ENCODE measurements at places on chromosomes 11 and 22.
A peak's percentile ranks its signal among the peaks of the same experiment; 100 is the strongest.

GRCh38 chr11:9146477-9146876 lies 55.1 kb upstream of the SCUBE2 start:
- DNase-seq: no peak

DNA sequence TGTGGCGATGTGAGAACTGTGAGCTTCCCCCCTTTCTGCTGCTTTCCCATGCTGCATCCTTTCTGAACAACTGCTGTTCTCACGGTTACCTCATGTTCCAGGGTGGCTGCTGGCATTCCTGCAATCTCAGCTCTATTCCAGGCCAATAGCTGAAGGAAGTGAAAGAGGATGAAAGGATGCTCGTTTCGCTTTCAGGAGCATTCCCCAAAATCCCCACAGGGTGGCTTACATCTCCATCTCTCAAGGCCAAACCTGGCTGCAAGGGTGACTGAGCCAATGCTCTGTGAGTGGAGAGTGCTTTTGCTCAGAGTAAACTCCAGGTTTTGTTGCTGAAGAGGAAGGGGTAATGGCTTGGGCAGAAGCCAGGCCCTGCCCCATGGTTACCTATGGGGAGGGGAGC lies 848.2 kb downstream of the BRD1 start:
- DNase-seq: no peak

GRCh38 chr11:28463826-28464225 lies 355.6 kb downstream of the METTL15 start:
- DNase-seq: peak; percentile 38

DNA sequence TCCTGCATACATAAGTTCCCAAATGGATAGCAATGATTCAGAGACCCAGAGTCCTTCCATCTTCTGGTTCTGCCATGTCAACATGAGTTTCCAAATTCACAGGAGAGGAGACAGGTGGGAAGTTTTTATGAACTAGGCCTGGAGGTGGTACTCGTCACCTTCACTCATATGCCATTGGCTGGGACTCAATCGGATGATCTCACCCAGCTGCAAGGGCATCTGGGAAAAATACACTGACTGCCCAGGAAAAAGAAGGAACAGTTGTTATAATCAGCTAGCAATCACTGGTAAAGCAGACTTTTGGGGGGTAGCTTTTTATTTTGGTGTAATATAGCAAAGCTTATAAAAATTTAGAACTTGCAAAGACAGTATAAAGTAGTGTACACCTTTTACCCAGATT lies 83.9 kb downstream of the OTOG start:
- DNase-seq: no peak

- no peak for DNase-seq
These were observed 14.8 kb upstream of the RBM4B start for GRCh38 chr11:66692446-66692845.

DNA sequence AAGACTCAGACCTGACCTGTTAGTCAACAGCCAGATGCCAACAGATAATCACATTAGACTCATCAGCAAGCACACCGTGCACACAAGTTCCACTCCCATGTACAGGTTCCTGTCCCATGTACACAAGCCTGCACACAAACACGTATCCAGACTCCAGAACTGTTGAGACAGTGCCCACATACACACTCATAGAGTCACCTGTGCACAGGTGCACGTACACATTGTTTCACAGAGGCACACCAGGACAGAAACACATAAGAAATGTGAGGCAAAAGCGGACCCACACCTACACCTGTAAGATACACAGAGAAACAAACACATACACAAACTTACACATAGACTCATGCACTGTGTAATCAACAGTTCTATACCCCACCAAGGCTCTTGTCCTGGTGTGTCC lies 2.7 kb upstream of the ZNF74 start:
- no peak for DNase-seq

GRCh38 chr11:88620568-88621130 lies 283.1 kb upstream of the CTSC start:
- no peak for DNase-seq

- no peak for DNase-seq
These were observed 13.5 kb upstream of the MYEOV start for GRCh38 chr11:69280451-69280850.

DNA sequence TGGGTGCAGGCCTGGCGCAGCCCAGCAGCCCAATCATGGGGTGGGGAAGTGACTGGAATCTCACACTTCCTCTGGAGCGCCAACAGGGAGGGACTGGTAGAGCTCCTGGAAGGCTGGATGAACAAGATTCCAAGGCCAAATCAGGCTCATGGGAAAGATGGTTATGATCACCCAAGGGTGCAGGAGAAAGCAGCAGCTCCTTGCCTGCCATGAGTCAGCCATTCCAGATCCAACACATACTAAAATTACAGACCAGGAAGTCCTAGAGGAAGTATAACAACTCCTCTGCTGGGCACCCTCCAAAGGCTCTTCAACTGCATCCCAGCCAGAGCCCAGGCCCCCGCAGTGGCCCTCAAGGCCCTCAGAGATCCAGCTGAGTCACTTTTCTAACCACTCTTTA lies 427.3 kb downstream of the TENM4 start:
- DNase-seq: peak; percentile 3

DNA sequence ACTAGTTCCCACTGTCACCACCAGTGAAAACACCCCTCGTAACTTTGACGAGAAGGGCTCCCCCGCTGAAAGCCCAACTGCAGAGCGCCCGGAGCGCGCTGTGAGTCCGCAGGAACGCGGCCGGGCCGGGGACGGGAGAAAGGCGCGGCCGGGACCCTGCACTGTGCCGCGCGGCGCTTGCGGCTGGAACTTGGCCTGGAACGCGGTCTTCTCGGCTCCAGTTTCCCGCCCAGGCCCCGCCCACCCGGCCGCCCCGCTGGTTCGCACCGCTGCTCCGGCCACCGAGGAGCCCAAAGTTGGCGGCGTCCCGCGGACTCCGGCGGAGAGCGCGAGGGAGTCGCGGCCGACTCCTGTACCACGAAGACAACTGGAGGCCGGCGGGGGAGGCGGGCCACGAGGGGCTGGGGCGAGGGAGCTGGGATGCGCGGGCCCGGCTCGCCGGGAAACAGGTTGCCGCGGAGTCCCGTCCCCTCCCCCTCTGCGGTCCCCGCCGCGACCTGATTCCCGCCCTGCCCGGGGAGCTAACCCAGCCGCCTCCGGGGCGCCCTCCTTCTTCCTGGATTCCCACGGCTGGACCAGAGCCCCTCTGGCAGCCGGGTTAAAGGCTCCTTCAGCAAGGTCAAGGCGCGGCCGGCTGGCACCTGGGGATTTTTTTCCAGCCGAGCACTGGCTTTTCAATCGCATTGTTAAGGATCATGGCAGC lies 3.4 kb downstream of the TENM4 start:
- peak; percentile 69 for DNase-seq

- DNase-seq: peak; percentile 65
These were observed 861 bp upstream of the LTBP3 start for GRCh38 chr11:65558930-65559509.

GRCh38 chr11:31882951-31883392 lies 71.8 kb upstream of the PAX6 start:
- no peak for DNase-seq

GRCh38 chr22:17921871-17922821 lies 102.2 kb downstream of the MICAL3 start:
- no peak for DNase-seq

DNA sequence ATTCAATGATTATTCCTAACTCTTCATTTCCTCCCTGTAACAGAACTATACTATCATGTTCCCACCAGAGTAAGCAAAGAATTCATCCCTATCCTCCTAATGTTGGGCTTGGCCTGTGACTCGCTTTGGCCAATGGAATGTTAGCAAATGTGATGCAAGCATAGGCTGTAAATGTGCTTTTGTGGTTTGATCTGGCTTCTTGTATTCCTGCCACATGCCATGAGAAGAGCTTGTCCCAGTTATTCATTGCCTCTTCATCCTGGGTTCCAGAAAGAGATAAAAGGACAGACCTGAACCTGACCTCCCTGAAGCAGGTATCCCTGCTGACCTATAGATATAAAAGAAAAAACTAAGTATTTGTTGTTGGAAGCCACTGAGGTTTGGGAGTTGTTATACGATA lies 51.0 kb downstream of the SYTL2 start:
- DNase-seq: peak; percentile 84

DNA sequence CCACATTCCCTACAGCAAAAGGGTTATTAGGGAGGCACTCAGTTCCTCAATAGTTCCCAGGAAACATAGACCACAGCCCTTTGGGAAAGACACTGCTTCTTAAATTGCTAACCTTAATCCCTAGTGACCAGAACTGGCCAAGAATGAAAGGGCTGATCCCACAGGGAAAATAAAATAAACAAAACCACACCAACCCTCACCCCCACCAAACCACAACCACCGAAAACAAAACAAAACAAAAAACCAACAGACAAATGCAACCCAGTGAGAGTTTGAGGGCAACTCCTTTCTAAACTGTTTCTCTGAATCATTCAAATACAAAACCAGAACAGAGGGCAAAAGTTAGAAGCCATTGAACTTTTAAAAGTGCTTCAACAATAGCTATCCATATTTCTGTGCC lies 57.2 kb downstream of the NAV2 start:
- peak; percentile 68 for DNase-seq

DNA sequence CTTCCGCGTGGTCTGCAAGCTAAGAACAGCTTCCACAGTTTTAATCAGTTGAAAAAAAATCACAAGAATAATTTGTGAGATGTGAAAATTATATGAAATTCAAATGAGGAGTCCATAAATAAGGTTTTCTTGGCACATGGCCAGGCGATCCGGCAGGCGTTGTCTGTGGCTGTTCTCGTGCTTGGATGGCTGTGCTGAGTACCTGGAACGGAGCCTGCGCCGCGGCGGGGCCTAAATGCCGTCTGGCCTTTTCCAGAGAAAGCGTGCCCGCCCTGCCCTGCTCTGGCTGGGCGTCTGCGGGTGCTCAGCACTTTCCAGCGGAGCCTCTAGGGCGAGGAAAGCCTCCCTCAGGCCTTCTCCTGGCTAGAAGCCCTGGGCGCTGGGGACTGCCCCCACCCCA lies 41.8 kb downstream of the OSBPL5 start:
- no peak for DNase-seq

DNA sequence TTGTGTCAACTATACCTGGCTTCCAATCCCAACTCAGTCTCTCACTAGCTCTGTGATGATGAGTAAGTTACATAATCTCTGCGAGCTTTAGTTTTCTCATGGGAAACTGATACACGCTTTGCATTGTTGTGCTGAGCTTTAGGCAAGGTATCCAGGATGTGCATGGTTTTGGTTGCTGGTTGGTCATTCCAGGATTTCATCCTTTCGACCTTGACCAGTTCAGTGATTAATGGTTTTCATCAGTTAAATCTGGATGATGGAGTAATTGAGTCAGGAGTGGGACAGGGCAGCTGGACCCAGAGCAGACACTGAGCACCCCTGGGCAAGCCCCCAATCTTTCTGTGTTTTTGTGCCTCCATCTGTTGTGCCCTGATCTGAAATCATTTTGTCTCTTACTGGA lies 417.3 kb upstream of the CADM1 start:
- no peak for DNase-seq

- DNase-seq: no peak
These were observed 85.2 kb upstream of the PPARA start for GRCh38 chr22:46064966-46065666.

DNA sequence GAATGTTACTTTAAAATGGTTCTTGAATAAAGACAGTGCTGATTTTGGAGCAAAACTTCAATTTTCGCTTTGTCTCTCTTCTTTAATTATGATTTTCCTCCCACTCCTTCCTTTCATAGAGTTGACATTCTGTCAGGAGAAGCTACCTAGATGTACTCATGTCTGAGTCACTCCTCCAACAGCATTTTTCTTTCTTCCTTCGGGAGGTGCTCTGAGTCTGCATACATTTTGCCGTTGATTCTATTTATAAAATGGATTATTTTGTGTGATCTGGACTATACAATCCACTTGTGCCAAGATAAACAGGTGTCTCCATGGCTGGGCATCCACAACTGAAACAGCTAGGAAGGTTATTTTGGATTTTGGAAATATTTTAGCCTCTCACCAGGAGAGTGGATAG lies 588.3 kb upstream of the ANO5 start:
- DNase-seq: no peak

GRCh38 chr11:2804189-2804588 lies 81.4 kb downstream of the CDKN1C start:
- no peak for DNase-seq

DNA sequence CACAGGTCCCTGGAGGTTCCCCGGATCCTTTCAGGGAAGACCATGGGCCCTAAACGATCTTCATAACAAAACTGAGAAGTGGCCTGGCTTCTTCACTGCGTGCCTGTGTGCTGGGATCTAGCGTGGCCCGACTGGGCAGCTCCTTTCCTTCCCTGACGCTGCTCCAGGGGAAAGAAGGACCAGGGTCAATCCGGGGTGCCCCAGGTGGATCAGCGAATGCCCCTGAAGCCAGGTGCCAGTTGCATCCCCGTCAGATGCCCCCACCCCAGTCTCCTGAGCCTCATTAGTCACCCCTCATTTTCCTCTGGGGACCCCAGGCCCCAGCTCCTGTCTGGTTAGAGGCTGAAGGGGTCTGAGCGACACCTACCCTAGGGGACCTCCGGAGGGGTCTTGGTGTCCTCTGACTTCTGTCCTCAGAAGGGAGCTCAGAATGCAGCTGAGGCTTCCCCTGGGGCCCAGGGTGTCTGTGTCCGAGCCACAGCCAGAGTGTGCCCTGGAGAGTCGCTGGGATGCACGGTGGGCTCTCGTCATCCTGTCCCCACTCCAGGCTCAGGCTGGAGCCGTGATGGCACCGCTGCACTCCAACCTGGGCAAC lies 18.7 kb upstream of the MUC6 start:
- DNase-seq: no peak

DNA sequence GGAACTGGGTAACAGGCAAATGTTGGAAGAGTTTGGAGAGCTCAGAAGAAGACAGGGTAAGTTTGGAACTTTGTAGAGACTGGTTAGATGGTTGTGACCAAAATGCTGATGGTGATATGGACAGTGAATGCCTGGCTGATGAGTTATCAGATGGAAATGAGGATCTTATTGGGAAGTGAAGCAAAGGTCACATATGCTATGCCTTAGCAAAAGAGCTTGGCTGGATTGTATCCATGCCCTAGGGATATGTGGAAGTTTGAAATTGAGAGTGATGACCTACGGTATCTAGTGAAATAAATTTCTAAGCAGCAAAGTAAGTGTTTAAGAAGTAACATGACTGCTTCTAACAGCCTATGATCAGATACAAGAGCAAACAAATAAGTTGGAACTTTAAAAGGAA lies 17.8 kb downstream of the BBOX1 start:
- peak; percentile 17 for DNase-seq

- DNase-seq: no peak
These were observed 9.8 kb downstream of the RAB30 start for GRCh38 chr11:83061883-83062282.

GRCh38 chr11:128796270-128796669 lies 70.8 kb downstream of the KCNJ1 start:
- DNase-seq: peak; percentile 28

GRCh38 chr11:47977623-47978022 lies 2.7 kb upstream of the PTPRJ start:
- DNase-seq: peak; percentile 43

GRCh38 chr22:22840780-22841179 lies 46.8 kb upstream of the IGLL5 start:
- DNase-seq: no peak

GRCh38 chr11:30585892-30586250 lies 282 bp downstream of the MPPED2 start:
- DNase-seq: peak; percentile 18

All from adipocyte (in vitro differentiated cells).